DMS 273 treated with DMSO at 0.1 percent for 48 hours (cell line): ENCODE measurements at places on chromosomes 2 and 18.

DNA sequence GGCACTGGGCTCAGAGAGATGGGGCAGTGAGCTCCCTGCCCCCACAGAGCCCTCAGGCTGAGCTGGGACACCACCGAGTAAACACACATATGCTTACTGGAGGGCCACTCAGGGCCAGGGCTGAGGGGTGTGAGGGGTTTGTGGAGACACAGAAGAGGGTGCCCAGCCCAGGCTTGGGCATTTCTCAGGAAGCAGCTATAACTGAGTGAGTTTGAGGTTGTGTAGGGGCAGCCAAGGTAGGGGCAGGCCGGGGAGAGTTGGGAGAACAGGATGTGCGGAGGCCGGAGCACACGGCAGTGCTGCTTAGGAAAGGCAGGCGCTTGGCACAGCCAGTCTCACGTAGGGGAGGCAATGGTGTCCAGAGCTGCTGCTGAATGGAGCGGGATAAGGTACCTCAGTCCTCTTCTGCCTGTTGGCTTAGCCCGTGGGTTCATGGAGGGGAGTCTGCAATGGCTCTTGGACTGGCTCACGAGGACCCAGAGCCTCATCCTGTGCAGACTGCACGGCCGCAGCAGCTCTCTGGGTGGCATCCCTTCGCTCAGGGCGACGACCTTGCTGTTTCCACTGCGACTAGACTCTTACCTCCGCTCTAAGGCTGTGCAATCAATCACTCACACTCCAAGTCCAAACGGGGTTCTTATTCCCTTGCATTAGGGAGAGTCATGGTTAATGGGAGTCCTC, 466.1 kb upstream of the HS6ST1 start:
- DNase-seq, result no peak

- DNase-seq, result no peak
Measured at GRCh38 chr2:200310545-200310971, 4.1 kb downstream of the SPATS2L start.

DNA sequence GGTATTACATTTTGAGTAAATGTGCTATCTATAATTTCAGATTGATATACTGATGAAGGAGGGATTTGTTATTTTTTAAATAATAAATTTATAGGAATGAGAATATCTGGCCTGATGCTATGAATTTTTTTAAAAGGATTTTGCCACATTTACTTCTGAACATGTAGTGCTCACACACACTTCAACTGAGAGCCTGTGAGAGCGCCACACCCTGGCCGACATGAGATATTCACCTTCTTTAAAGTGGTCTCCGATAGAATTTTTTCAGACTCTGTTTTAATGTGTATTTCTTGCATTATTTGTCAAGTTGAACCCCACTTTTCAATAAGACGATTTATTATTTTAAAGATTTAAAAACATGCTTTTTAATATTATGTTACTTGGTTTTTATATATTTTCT, 813.3 kb downstream of the DCC start:
- DNase-seq, result no peak

GRCh38 chr2:107607054-107607453, 219.6 kb upstream of the RGPD4 start:
- no peak for DNase-seq

- no peak for DNase-seq
Measured at GRCh38 chr2:12479065-12479601, 237.6 kb upstream of the TRIB2 start.

- DNase-seq, result no peak
Measured at GRCh38 chr2:240159251-240159839, 18.9 kb upstream of the OTOS start.

- DNase-seq, result no peak
Measured at GRCh38 chr18:79511671-79512301, 116.1 kb downstream of the NFATC1 start.

DNA sequence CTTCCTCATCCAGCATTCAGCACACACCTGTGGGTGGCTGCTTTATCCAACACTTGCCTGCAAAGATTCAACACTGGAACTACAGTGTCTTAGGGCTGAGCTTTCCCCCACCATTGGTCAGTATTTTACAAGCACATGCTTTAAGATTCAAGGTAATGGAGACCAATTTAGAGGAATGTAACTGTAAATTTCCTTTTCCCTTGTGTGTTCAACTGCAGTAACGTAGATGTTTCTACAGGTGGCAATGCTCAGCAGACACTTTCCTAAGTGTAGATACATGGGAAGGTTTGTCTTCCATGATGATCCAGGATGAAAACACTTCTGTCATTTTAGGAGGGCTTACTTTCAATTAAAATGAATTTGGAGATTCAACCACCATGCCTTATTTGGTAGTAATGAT, 143.6 kb upstream of the PXDN start:
- DNase-seq, result no peak

DNA sequence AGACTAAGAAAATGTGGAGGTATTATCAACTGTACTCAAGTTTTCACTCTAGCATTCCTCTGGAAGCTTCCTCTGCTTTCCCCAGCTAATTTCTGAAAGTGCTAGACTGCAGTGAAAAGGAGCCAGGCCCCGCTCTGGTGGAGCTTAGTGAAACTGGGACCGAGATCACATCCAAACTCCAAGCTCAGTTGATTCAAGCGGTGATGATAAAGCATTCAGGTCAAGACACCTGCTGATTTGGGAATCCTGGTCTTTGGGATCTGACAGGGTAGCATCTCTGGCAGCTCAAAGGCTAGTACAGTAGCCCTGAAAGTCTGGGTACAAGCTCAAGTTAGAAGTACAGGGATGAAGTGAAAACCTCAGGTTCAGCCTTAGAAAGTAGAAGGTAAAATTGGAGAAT, 120.2 kb upstream of the CRIM1 start:
- no peak for DNase-seq

GRCh38 chr18:79627750-79628294, 51.8 kb upstream of the CTDP1 start:
- no peak for DNase-seq

GRCh38 chr18:13447621-13448334, 229.2 kb downstream of the LDLRAD4 start:
- peak; percentile 54 for DNase-seq

GRCh38 chr2:73981081-73982001, 3.4 kb upstream of the TET3 start:
- DNase-seq, result peak; percentile 45

DNA sequence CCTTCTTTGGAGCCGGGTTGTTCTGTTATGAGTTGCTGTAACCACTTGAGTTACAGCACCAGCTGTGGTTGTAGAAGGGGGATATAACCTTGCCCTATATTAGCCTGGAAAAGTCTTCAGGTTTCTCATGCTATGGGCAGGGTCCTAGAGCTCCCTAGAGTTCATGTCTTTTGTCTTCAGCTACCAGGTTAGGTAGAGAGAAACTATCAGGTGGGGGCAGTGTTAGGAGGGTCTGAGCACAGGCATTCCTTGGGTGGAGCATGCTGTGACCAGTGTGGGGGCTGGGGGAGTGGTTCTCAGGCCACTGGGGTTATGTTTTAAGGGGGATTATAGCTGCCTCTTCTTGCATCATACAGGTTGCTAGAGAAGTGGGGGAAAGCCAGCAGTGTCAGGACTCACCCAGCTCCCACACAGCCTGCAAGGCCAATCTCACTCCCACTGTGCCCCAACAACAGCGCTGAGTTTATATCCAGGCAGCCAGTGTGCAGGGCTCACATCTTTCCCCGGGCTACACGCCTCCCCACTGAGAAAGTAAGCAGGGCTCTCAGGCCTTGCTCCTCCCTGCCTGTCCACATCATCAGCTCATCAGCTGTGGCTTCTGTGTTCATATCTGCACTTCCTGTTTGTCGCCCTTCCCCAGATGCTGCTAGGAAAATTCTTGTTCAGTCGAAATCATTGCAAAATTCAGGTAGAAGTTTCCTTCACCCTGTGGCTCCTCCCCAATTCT, 133.8 kb upstream of the NRXN1 start:
- no peak for DNase-seq

DNA sequence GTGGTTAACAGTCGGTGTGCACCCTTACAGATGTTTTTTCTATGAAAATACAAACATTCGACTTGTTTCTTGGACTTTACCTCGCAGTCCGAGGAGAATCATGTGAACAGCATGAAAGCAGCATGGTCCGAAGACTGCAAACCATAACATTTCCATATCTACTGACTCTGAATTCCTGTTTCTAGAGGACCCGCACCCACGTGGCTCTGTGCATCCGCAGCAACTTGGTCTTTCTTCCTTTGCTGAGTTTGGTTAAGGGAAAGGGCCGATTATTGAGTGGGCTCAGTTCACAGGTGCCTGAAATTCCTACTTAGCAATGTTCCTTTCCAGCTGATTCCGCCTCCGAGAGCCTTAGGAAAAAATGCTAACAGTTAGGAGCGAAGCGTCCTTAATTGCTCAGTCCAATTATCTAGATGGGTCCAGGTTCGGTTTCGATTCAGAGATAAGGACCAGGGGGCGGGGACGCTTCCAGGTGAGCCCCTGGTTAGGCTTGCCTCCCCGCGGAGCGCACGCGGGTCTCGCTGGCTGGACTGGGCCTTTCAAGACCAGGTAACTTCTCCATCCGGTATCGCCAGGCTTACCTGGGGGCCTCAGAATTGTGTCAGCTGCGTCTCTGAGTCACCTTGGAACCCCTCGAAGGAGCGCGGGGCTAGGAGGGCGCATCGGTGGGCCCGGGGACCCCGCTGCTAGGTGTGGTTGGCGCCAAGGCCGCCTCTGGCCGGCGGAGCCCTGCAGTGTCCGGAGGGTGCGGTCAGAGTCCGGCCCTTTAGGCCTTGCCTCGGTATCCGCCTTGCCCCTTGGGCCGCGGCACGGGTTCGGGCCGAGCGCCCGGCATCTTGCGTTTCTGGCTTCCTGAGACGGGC, 1.1 kb upstream of the B3GNT2 start:
- DNase-seq, result no peak

GRCh38 chr18:13570216-13570615, 156.1 kb downstream of the FAM210A start:
- DNase-seq, result no peak

DNA sequence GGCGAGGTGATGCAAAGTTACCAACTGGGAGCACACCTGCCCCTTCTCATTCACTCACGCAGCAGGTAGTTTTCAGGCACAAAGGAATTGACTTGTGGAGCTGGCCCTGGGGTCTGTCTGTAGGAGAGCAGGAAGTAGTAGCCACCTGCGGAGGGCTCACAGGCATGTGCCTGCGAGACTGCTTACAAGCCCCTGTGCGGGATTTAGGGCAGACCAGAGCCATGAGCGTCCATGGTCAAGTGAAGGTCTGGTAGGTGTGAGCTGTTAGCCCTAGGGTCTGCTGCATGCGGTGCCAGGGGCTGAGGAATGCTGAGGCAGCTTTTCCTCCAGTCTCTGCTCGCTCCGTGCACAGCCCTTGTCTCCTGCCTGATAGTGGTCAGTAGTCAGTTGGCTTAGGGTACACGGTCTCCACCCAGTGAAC, 18.9 kb downstream of the INPP4A start:
- no peak for DNase-seq

DNA sequence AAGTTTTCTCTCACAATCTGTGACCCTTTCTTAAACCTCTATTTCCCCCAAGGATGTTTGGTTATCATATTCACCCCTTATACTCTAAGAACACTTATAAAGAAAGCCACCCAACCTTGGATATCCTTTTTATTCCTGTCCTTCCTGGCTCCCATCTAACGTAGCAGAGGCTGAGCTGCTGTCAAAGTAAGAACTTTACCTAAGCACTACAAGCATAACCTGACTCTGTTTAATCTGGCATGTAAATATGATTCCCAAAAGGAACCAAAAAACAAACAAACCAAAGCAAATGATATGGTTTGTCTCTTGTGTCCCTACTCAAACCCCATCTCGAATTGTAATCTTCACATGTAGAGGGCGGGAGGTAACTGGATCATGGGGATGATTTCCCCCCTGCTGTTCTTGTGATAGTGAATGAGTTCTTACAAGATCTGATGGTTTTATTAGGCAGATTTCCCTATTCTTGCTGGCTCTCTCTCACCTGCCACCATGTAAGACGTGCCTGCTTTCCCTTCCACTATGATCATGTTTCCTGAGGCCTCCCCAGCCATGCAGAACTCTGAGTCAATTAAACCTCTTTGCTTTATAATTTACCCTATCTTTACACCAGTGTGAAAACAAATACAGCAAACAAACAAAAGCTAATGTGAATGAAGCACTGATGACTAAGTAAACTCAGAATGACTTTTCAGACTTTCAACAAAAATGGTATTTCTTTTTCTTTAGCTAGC, 72.7 kb upstream of the SPOPL start:
- DNase-seq, result no peak

DNA sequence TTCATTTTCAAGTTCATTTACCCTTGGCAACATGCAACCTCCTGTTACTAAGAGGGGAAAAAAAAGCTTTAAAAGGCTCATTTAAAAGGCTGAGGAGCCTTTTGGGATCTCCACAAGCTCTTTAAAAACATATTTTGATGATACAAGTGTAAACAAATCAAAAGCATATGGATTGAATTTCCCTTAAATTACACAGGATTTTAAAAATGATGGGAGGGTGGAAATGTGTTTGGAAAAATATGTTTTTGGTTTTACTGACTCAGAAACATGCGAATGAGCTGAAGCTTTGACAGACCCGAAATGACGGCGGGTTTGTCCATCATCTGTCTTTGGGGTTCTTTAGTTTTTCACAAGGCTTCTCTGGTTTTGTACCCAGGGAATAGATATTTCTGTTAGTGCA, 180.6 kb upstream of the CCDC68 start:
- no peak for DNase-seq

DNA sequence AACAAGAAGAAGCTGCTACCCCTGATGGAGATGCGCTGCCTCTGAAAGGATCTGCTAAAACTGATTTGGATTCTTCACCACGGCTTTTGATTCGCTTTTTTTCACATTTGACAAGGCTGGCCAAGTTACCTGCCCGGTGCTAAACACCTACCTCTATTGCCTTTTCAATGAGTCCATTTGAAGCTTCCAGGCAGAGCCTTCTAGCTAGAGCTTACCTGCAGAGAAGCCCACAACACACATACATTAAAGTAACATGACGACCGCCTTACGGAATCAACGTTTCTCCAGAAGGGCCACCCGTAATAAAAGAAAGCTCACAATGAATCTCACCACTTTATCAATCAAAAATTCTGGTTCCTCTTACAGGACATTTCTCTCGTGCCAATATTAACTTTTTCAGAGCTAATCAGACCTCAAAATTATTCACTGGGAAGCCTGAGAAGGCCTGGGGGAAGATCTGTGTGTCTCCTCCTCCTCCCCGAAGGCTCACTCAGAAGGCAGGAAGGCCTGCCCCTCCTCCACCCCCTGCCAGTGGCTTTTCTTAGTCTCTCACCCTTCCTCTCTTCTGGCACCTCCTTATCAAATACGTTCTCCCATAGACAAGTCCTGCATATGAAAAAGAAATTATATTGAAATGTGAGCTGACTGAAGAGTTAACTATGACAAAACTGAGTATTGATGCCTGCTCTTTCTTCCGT, 171.0 kb downstream of the DNER start:
- DNase-seq, result no peak
